ENCODE measurements at places on chromosomes 11 and 22. TPM values are rescaled to one million over a fixed set of nuclear protein-coding genes. Genes with fewer than 3 reads are reported as not detected.
A peak's percentile ranks its signal among the peaks of the same experiment; 100 is the strongest.

- DNase-seq: no peak
These were observed 202.6 kb upstream of the TMEM45B start for GRCh38 chr11:129613071-129613470.

DNA sequence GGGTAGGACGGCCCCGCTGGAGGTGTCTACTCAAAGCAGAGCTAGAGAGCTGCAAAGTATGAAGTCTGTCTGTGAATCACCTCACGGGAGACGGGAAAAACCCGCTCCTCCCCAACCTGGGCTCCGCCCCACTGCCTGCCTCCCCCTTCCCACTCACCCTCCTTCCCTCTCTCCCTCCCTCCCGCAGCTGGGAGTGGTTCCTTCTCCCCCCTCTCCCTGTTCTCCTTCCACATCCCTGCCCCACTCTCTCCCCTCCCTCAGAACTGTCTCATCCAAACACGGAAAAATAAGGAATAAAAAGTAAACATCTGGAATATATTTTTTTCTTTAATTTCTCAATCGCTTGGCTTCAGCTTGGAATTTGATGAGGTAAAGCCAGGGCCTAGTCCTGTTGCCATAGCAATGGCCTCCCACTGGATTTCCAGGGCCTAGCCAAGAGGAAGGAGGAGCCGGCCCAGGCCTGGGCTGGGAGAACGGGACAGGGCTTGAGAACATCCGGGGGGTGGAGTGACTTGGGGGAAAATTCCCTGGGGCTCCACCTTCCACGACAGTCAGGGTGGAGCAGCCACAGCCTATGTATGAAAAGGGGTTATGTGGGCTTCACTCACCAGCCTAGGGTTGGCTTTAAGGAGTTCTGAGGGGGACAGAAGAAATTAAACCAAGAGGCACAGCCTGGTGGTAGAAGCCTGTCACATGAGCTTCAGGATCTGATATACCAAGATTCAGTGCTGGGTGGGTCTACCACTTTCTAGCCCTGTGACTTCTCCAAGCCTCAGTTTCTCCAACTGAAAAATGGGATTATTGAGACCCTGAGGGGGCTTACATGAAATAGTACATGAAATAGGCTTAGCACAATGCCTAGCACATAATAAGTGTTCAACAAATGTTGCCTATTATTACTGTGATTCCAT lies 2.2 kb downstream of the TNKS1BP1 start:
- DNase-seq: peak; percentile 92

DNA sequence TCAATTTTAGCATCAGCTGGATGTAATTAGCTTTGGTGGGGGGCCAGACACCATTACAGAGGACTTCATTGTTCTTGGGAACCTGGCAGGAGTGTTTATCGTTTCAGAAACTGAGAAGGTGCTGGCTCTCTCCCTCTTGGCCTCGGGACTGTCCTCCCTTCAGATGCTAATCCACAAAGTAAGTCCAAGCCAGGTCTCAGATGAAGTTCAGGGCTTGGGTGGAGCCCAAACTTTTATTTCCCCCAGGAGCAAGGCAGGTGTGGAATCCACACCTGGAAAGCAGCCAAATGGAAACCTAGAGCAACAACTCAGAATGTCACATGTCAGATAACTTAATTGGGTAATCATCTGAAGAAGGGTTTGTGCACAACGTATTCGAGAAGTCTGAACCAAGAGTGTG lies 119.2 kb downstream of the ME3 start:
- no peak for DNase-seq

Gene ART1
- not detected for total RNA-seq

Gene GRIA4
- total RNA-seq: not detected

Gene KDM4E
- total RNA-seq: not detected

Gene RTN4R
- total RNA-seq: 1.3 TPM

DNA sequence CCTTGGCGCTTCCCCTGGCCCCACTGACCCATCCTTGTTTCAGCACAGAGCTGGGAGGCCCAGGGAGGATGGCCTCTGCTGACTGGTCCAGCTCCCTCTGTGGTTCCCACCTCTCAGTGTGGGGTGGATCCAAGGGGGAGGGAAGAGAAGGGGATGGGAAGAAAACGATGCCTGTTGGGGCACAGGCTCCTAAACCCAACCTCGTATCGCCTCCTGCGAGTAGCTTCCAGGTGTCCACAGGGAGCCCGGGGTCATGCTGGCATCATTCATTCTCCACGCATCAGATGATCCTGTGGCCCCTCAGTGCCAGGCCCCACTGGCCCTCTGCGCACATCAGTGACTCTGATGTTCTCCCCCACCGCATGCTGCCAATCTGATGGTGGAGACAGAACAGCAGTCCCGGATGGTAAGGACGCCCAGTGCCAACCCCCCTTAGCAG lies 5.1 kb downstream of the MYEOV start:
- no peak for DNase-seq

DNA sequence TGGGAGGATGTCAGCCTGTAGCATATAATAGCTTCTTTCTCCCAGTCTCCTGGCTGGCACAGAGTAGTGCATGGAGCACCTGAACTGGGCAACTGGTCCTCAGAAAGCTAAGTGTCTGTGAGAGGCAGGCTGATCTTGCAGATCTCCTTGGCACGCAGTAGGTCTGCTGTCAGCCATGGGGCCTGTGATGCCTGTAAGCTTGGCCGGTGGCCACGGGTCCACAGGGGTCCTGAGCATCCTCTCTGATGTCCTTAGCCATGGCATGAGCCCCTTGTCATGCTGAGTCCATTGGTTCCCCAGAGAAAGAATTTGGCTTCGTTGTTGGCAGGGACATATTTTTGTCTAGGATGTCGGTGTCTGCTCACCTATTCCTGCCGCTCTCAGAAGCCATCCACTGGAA lies 25.0 kb downstream of the AMPD3 start:
- DNase-seq: no peak

- no peak for DNase-seq
These were observed 36.8 kb downstream of the KIRREL3 start for GRCh38 chr11:126963603-126964363.

Gene OR4P4
- total RNA-seq: not detected

Gene CHKA
- total RNA-seq: 66.2 TPM

DNA sequence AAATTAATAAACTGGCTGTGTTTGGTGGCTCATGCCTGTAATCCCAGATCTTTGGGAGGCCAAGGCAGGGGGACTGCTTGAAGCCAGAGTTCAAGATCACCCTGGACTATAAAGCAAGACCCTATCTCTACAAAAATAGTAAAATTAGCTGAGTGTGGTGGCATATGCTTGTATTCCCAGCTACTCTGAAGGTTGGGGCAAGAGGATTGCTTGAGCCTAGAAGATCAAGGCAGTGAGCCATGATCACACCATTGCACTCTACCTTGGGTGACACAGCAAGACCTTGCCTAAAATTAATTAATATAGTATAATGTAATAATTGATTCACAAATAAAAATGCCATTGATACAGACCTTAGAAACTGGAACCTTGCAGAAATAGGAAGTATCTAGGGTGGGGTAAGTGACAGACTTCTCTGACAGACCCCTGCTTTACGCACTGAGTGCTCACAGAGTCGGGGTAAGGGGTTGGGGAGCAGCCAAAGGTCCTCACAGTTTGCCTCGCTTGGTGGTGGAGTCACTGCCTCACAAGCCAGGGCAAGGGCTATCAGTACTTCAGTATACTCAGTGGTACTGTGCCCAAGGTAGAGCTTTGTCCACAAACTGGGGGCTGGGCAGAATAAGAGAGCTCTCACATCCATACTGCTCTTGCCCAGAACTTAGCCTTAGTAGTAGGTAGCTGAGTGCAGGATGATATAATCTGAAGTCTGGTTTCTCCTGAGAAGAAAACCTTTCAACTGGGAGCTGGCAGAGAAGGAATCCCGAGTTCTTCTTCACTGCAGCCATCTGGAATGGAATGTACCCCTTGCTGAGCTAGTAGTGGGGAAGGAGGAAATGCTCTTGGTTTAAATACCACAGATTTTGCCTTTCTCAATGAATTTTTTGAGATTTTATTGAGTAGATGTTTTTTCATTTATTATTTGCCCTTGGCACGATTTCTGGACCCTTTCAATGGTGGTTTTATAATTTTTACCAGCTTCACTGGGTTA lies 65.5 kb downstream of the EMSY start:
- no peak for DNase-seq

DNA sequence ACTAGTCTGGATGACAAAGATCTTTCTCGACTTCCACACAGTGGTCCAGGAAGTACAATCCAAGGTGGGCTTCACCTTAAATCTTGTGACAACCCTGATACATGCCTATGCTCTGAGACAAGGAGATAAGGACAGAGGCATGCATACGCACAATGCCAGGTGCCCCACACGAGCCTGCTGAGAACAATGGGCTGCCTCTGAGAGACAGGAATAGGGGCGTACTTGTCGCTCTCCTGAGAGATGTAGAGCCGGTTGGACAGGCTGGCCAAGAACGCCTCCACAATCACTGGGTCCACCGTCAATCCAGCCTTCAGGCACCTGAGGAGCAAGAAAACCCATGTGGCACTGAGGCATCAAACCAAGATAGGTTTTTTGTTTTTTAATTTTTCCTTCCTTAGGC lies 25.5 kb downstream of the SERPIND1 start:
- no peak for DNase-seq

Gene MYEOV
- not detected for total RNA-seq

GRCh38 chr11:125514336-125515101 lies 18.5 kb upstream of the FEZ1 start:
- DNase-seq: peak; percentile 63

Gene NCAM1
- 26.7 TPM for total RNA-seq

- no peak for DNase-seq
These were observed 2.0 kb upstream of the KDELR3 start for GRCh38 chr22:38465673-38466490.

DNA sequence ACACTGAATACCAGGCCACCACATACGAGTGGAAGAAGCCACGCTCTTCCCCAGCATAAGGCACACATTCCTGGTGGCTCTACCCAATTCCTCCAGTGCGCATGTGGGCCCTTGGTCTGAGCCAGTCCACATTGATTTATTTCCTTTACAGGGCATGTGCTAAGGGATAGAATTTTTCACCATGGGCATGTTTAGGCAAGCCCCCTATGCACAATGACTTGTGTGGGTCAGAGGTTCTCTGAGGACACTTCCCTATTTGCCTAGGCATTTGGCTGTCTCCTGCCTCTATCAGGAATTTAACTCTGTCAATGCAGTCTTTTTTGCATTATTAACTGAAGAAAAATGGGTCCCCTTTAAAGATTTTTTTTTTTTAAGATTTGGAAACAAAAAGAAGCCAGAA lies 718.1 kb downstream of the NTM start:
- DNase-seq: no peak

- no peak for DNase-seq
These were observed 27.5 kb downstream of the TPCN2 start for GRCh38 chr11:69076129-69076791.

- DNase-seq: no peak
These were observed 76.5 kb downstream of the BTBD10 start for GRCh38 chr11:13386567-13386966.
